Hepatocyte (in vitro differentiated cells): ENCODE measurements at places on chromosomes 12 and 14. TPM values are rescaled to one million over a fixed set of nuclear protein-coding genes. Genes with fewer than 3 reads are reported as not detected.

GRCh38 chr12:49631336-49631907 lies 8.1 kb downstream of the PRPF40B start:
- no peak for DNase-seq
- no peaks in the 10 kb centered on the region for H3K36me3 ChIP-seq
- H3K4me1 ChIP-seq, result no peaks in the 10 kb centered on the region
- no peak overlapping the region for H3K27ac ChIP-seq

DNA sequence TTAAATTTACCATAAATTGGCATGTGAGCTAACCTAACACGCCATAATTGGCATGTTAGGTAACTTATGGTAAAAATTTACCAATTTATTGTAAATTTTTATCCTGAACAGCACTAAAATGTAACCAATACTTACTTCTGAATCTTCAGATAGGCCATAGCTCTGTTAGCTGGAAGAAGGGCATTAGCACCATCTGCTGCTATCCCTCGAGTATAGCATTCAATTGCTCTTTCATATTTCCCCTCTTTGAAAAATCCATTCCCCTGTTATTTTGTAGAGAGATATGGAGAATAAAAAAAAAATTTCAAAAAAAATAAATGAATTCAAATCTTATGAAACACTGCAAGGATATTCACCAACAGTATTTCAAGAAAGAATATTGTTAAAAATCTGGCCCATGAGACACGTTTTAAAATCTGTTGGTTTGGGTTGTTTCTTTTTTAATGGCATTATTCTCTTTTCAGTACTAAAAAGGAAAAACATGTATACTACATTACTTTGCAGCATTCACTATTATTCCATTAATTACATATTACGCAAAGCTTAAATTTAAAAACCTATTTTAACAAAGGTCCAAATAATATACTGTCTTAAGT lies 19.1 kb downstream of the RPAP3 start:
- H3K27ac ChIP-seq, result no peak overlapping the region
- DNase-seq, result peak; percentile 64
- no peaks in the 10 kb centered on the region for H3K27me3 ChIP-seq
- H3K36me3 ChIP-seq, result no peaks in the 10 kb centered on the region

DNA sequence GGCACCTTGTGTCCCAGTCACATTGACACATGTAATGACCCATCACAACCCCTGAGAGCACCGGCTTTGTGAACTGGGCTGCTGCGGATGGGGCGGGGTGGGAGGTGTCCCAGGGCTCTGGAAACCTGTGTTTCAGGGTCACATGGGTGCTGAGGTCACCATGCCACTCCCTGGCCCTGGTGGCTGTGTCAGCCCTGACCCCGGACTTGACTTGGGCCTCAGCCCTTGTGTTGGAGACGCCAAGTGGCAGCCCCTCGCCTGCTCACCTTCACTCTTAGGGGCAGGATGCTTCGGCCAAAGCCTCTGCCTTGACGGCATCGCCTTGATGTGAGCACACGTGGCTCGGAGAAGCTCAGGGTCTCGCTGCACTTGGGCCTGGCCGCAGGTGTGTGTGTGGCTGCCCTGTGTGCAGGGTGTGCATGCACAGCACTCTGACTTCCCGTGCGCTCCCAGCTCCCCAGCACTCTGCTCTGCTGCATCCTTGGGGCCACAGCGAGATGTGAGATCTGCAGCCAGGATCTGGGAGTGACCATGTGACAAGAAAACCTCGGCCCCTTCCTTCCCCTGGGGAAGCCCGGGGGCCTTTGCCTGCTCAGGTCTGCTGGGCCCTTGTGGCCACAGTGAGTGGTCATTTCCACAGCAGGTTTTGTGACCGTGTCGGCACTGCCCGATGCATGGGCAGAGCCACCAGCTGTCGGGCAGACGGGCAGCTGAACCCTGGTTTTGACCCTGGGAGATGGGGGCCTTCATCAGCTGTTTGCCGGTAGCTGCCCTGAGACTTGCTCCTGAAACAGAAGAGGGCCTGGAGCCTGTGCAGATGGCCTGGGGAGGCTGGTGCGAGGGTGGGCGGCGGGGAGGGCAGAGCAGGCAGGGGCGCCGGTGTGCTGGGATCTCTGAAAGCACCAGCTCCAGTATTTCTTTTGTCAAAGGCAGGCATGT lies 167.4 kb downstream of the KIF26A start:
- no peak for DNase-seq
- H3K27ac ChIP-seq, result no peak overlapping the region
- no peaks in the 10 kb centered on the region for H3K4me1 ChIP-seq
- H3K36me3 ChIP-seq, result no peaks in the 10 kb centered on the region
- H3K4me3 ChIP-seq, result no peak overlapping the region
- H3K27me3 ChIP-seq, result no peaks in the 10 kb centered on the region

GRCh38 chr12:28568704-28569103 lies 378.4 kb downstream of the CCDC91 start:
- H3K27ac ChIP-seq, result peak overlapping the region; percentile 63
- no peaks in the 10 kb centered on the region for H3K36me3 ChIP-seq
- H3K4me3 ChIP-seq, result no peak overlapping the region
- no peak for DNase-seq
- H3K27me3 ChIP-seq, result no peaks in the 10 kb centered on the region
- peaks cover 6% of the 10 kb centered on the region for H3K4me1 ChIP-seq

- DNase-seq, result no peak
- H3K27me3 ChIP-seq, result no peaks in the 10 kb centered on the region
- peaks cover 5% of the 10 kb centered on the region for H3K4me1 ChIP-seq
- H3K36me3 ChIP-seq, result no peaks in the 10 kb centered on the region
- H3K4me3 ChIP-seq, result no peak overlapping the region
These were observed 5.1 kb upstream of the PCNX1 start for GRCh38 chr14:70902184-70902583.

GRCh38 chr14:24231263-24232120 lies 675 bp downstream of the NEDD8 start:
- peak overlapping the region; percentile 96 for H3K4me3 ChIP-seq
- no peaks in the 10 kb centered on the region for H3K27me3 ChIP-seq
- peak overlapping the region; percentile 96 for H3K27ac ChIP-seq
- peaks cover 20% of the 10 kb centered on the region for H3K4me1 ChIP-seq
- DNase-seq, result no peak

- H3K4me1 ChIP-seq, result no peaks in the 10 kb centered on the region
- H3K27me3 ChIP-seq, result no peaks in the 10 kb centered on the region
- peak; percentile 44 for DNase-seq
- H3K27ac ChIP-seq, result peak overlapping the region; percentile 19
- no peaks in the 10 kb centered on the region for H3K36me3 ChIP-seq
- H3K4me3 ChIP-seq, result no peak overlapping the region
These were observed 19.4 kb downstream of the LMO3 start for GRCh38 chr12:16586350-16587109.

GRCh38 chr12:124030510-124030909 lies 57.5 kb downstream of the ZNF664 start:
- DNase-seq, result peak; percentile 73
- H3K36me3 ChIP-seq, result no peaks in the 10 kb centered on the region
- no peaks in the 10 kb centered on the region for H3K27me3 ChIP-seq
- no peak overlapping the region for H3K4me3 ChIP-seq
- H3K4me1 ChIP-seq, result peaks cover 9% of the 10 kb centered on the region

GRCh38 chr12:101795013-101795412 lies 35.7 kb downstream of the GNPTAB start:
- no peak for DNase-seq
- H3K36me3 ChIP-seq, result no peaks in the 10 kb centered on the region
- H3K27me3 ChIP-seq, result no peaks in the 10 kb centered on the region
- H3K4me1 ChIP-seq, result no peaks in the 10 kb centered on the region
- no peak overlapping the region for H3K4me3 ChIP-seq
- no peak overlapping the region for H3K27ac ChIP-seq

DNA sequence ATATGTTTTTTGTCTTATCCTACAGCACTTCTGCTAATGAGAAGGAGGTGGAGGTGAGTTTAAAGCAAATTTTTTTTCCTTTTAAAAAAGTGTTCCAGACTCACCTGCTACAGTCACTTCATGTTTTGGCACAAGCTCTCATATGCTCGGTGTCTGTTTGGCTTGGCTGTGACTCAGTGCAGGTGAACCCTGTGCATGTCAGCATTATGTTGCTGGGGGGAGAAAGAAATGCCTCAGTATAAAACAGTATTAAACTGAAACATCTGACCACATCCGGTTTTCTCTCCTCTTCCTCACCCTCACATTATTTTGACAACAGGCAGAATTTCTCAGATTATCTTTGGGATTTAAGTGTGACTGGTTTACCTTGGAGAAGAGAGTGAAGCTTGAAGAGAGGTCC lies 105.2 kb downstream of the DNAI7 start:
- no peak overlapping the region for H3K27ac ChIP-seq
- H3K36me3 ChIP-seq, result no peaks in the 10 kb centered on the region
- DNase-seq, result no peak
- H3K4me1 ChIP-seq, result no peaks in the 10 kb centered on the region
- no peaks in the 10 kb centered on the region for H3K27me3 ChIP-seq

- H3K27ac ChIP-seq, result no peak overlapping the region
- no peak for DNase-seq
- no peak overlapping the region for H3K4me3 ChIP-seq
- H3K4me1 ChIP-seq, result no peaks in the 10 kb centered on the region
- H3K27me3 ChIP-seq, result no peaks in the 10 kb centered on the region
These were observed 13.4 kb upstream of the DEGS2 start for GRCh38 chr14:100172811-100173210.

The DAD1 gene
- polyA plus RNA-seq, result 441 and 463 TPM in 2 replicates

The SMIM41 gene
- polyA plus RNA-seq, result 0.15 TPM in 1 of 2 replicates, not detected in the other

- H3K4me1 ChIP-seq, result no peaks in the 10 kb centered on the region
- H3K36me3 ChIP-seq, result no peaks in the 10 kb centered on the region
- H3K27ac ChIP-seq, result no peak overlapping the region
These were observed 13.6 kb downstream of the BCL7A start for GRCh38 chr12:122035292-122035691.

GRCh38 chr12:69966409-69966808 lies 141.4 kb downstream of the MYRFL start:
- H3K4me3 ChIP-seq, result no peak overlapping the region
- no peaks in the 10 kb centered on the region for H3K4me1 ChIP-seq
- DNase-seq, result peak; percentile 16
- no peaks in the 10 kb centered on the region for H3K36me3 ChIP-seq

DNA sequence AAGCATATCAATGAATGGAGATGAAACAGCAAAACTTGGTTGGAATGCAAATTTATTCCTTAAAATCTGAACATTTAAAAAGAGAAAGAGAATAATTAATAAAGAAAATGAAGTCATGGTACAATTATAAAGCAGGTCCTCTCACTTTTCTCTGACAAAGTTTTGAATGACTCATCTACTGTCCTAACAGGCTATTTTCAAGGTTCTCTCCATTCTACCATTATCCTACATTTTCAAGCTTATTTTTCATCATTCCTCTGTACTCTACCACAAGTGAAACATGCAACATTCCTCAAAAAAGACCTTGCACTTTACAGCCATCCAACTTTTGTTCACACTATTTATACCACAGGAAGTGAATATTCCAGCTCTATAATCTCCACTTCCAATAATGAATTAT lies 36.9 kb upstream of the AP4S1 start:
- H3K4me3 ChIP-seq, result no peak overlapping the region
- no peak for DNase-seq
- no peaks in the 10 kb centered on the region for H3K27me3 ChIP-seq
- H3K27ac ChIP-seq, result no peak overlapping the region
- peaks cover 3% of the 10 kb centered on the region for H3K4me1 ChIP-seq

The ZNF891 gene
- 0.19 and 0.24 TPM in 2 replicates for polyA plus RNA-seq
